Stimulated activated CD8-positive, alpha-beta memory T cell treated with anti-CD3 and anti-CD28 coated beads, Interleukin-2, amount 100 ng/mL, for 48 hours (primary cell): ENCODE measurements at places on chromosomes 3 and 15.

DNA sequence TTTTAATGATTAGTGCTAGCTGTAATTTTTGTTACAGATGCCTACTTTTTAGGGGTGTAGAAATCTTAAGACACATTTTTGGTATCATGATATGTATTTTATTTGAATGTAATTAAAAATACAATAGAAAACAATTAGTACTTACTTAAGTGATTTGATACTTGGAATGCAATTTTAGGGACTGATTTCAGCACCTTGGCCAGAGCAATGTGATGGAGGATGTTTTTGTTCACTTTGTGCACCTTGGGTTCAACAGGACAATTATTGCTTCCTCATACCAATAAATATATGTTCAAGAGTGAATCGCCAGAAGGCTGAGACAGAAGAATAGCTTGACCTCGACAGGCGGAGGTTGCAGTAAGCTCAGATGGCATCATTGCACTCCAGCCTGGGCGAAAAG, 22.3 kb downstream of the GMNC start:
- DNase-seq: no peak

GRCh38 chr15:85800478-85801123, 5.9 kb upstream of the KLHL25 start:
- no peak for DNase-seq

GRCh38 chr3:9553021-9553947, at the start of gene LHFPL4:
Gene LHFPL4 (minus strand): TSS chr3:9553822. CDS start chr3:9552679, 1,143 bp downstream.
- DNase-seq: no peak

DNA sequence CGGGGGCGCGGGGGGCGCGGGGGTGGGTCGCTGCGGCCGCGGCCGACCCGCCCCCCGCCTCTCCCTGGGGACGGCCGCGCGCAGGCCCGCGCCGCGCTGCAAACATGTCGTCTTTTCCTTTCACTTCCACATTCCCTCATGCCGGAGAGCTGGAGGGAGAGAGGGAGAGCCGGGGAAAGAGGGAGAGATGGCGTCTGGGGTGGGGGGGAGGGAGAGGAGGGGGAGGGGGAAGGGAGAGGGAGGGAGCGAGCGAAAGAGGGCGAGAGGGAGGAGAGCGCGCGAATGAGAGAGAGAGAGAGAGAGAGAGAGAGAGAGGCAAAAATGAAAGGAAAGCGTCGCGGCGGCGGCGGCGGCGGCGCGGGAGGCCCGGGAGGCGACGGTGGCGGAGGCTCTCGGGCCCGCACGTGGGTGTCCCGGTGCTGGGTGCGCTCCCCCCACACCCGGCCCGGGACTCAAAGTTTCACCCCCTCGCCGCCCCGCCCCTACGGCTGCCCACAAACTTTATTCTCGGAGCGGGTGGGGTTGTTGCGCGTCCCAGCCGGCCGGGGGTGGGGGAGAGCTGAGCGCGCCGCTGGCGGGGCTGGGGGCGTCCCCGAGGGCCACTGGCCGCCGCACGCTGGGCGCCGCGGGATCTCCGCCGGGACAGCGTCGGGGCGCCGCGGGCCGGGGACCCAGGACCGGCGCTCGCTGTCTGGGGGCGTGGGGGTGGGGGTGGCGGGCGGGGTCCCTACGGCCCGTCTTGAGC, 731 bp downstream of the ZNF710 start:
- peak; percentile 51 for DNase-seq

GRCh38 chr3:37521429-37521828, 340.3 kb upstream of the CTDSPL start:
- no peak for DNase-seq

GRCh38 chr3:128293930-128294329, 140.6 kb downstream of the EEFSEC start:
- DNase-seq: no peak

- no peak for DNase-seq
Observed at GRCh38 chr15:59143281-59143680, 38.3 kb downstream of the CCNB2 start.

DNA sequence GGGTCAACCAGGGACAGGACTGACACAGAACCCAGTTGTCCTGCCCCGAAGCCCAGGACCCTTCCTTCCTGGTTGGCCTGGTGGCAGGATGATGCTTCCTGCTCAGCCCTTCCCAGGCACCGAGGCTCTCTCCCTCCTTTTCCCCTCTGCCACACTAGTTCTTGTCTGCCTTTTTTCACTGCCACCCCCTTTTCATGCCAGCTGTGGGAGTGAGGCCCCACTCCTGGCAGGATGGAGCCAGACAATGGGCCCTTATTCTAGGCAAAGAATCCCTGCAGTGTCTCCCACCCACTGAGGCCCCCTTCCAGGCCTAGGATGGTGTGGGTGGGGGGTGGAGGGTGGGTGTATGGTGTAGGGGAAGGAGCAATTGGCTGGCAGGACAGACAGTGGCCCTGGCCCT, 1.1 kb upstream of the SCAMP5 start:
- DNase-seq: no peak

DNA sequence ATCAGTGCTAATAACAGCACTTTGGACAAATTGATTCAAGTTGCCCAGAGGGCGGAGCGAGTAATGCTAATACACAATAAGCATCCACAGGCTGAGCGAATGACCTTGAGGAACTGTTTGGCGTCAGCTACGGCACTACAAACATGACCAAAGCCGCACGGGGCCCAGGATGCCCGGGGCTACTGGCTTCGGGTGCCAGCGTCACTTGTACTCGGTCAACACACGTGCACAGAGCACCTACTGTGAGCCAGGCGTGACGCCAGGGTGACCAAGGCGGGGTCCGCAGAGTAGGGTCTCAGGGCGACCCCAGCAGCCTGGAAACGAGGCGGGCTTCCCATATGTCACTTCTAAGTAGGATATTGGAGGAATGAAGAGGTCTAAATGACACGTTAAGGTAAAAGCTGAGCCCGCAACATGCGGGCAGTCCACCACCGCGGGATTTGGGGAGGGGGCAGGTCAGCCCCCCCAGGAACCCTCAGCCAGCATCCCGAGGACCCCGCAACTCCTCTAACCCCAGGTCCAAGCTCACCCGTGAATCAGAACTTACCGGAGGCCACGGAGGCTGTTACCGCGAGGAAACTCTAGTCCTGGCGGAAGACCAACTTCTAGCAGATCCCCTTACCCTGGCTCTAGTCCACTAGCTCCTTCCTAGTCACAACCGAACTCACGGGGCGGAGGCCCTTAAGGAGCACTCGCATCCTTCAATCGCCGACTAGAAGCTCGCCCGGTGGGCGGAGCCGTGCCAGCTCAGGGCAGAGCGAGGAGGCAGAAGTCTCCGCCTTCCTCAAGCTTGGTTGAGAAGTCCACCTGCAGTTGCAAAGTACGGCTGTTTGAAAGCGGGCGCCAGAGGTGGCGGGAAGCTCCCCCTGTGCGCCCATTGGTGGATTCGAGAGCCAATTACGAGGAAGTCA, at the start of gene CEP152:
TSS of gene CEP152 (minus strand) at position 656 of the 911 bp plus-strand sequence. CDS start 5,420 bp downstream, outside the sequence.
- DNase-seq: peak; percentile 96

DNA sequence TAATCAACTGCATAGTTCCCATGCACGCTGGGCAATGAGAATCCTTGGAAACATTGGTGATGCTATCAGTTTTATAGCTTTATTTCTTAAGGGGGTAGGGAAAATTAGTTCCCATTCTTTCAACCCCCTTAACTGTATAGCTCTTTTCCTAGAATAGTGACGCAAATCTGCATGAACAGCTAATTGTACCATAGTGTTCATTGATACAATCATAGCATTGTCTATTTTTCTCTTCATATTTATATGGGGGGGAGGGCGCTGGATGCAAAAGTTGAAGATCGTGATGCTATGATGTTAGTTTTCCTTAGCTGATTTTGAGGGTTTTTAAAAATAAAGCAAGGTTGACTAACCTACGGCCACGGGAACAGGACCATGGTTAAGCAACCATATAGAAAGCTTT, 32.4 kb upstream of the SAMMSON start:
- no peak for DNase-seq

GRCh38 chr3:127791221-127791913, 30.9 kb downstream of the MGLL start:
- DNase-seq: no peak

DNA sequence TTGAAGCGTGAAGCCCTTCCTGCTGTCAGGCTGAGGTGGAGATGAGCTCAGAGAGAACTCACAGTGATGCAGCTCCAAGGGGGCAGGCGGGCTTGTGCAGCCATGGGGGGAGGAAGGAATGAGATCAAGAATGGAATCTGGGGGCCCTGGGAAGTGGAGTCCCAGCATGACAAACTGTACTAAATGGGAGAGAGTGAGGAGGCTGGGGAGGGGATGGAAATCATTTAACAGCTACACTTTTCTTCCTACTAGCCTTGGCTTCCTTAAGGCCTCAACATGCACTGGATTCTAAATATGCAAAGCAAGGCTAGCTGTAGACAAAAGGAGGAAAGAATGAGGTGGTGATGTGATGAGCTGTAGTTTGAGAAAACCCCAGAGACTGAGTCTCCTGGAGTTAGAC, 133.9 kb downstream of the EEFSEC start:
- DNase-seq: no peak

GRCh38 chr15:90868261-90868689, at the start of gene FURIN:
Gene FURIN (plus strand): TSS chr15:90868588. CDS start chr15:90875741, 7,153 bp downstream.
- no peak for DNase-seq

GRCh38 chr3:117633207-117633606, 923.6 kb downstream of the TUSC7 start:
- DNase-seq: no peak

DNA sequence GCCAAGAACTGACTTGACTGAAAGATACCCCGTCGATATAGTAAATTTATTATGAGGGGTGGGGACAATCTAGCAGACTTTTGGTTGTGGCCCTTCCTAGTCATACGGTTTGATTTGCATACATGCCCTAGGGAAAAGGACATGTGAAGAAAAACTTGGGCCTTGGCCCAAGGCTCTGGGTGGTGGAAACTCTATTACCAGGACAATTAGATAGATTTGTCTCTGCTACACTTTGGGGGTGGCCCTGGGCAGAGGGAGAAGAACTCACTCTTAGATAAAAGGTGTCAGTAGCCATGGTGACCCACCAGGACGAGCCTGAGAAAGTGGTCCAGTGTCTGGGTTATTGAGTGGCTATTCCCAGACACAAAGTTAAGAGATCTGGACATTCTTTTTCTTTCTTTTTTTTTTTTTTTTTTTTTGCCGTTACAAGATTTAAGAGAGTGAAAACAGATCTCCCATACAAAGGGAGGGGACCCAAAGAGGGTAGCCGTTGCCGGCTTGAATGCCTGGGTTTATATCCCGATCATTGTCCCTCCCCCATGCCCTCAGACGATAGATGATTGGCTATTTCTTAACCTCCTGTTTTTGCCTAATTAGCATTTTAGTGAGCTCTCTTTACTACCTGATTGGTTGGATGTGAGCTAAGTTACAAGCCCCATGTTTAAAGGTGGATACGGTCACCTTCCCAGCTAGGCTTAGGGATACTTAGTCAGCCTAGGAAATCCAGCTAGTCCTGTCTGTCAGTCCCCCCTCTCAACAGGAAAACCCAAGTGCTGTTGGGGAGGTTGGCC, 96.4 kb upstream of the SMAD3 start:
- no peak for DNase-seq

GRCh38 chr15:101258238-101259144, 6.6 kb upstream of the CHSY1 start:
- no peak for DNase-seq

- no peak for DNase-seq
Observed at GRCh38 chr3:157652366-157652765, 149.2 kb upstream of the VEPH1 start.

- DNase-seq: no peak
Observed at GRCh38 chr3:184184546-184185230, 1.3 kb upstream of the ABCF3 start.

- DNase-seq: no peak
Observed at GRCh38 chr3:42552830-42553229, 28.9 kb downstream of the SEC22C start.

- DNase-seq: no peak
Observed at GRCh38 chr3:100518244-100518643, 25.8 kb downstream of the TMEM45A start.

GRCh38 chr15:101672298-101672697, 20.1 kb upstream of the TM2D3 start:
- DNase-seq: no peak

DNA sequence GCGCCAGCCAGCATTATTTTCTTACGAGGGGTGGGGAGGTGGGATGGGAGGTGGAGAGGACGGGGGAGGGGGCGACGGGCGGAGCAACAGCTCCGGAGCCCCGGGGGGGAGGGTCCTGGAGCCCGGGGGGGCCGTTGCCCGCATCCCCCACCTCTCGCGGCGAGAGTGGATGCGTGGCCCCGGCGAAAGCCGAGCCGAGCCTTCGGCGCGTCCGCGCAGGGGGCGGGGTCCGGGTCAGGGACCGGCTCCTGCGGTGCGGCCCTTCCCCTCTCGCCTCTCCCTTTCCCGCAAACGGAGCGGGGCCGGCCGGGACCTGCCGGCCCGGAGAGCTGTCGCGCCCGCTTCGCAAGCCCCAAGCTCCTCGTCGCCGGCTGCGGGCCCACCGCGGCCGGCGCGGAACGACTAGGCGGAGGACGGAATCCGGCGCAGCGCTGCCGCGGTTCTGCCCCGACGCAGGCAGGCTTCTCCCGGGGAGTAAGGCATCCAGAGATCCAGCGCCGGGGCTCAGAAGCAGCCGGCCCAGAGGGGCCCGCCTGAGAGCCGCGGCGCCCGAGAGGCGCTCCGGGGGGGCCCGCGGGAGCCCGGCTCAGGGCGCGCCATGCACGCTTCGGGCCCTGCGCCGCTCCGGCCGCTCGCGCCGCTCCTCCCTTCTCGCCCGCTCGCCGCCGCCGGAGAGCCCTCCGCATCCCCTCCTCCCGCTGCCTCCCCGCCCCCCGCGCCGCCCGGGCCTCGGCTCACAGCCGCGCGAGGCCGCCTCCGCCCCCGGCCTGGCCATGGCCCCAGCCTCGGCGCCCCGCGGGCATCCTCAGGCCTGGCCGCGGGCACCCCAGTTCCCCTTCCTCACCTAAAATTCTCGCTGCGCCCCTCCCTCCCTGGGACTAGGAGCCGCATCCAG, 459 bp upstream of the ADCY5 start:
- DNase-seq: no peak

DNA sequence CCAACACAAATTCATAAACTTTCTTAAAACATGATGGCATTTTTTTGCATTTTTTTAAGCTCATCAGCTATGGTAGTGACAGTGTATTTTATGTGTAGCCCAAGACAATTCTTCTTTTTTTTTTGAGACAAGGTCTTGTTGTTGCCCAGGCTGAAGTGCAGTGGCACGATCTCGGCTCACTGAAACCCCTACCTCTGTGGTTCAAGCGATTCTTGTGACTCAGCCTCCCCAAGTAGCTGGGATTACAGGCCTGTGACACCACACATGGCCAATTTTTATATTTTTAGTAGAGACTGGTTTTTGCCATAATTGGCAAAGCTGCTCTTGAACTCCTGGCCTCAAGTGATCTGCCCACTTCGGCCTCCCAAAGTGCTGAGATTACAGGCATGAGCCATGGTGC, 17.3 kb upstream of the USP50 start:
- DNase-seq: no peak

- no peak for DNase-seq
Observed at GRCh38 chr3:55622733-55623132, 135.6 kb upstream of the WNT5A start.

GRCh38 chr3:62882676-62883200, 7.5 kb upstream of the CADPS start:
- DNase-seq: no peak

DNA sequence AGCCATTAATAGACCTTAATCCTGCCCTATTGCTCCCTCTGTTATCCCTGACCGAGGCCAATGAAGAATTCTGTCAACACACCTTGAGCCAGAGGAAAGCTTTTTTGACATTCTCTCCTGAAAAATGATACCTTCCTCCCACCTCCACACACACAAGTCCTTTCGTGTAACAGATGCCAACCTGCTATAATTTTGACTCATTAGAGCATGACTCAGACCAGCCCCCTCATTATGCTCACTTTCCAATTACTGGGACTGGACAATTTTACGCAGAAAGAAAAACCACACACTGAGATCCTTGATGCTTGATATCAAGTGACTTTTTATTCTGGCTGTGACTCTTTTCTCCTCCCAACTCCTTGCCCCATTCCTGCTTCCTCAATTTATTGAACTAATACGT, 50.9 kb downstream of the LSAMP start:
- DNase-seq: no peak
